ENCODE measurements at places on chromosomes 12 and 14. TPM values are rescaled to one million over a fixed set of nuclear protein-coding genes. Genes with fewer than 3 reads are reported as not detected.

DNA sequence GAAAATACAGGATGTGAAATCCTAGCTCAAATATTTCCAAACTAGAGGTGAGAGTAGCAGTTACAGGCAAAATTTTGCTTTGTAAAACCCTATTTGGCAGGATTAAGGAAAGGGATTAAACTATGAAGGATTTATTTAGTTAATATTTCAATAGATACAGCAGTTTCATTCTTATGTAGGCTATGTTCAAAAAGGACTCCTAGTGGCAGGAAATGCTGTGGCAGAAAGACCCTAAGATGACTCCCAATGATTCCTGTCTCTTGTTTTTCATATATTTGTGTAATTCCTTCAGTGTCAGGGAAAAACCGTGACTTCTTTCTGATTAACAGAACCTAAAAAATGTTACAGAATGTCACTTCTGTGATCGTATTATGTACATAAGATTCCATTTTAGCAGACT lies 299.5 kb upstream of the RPL10L start:
- DNase-seq: no peak

DNA sequence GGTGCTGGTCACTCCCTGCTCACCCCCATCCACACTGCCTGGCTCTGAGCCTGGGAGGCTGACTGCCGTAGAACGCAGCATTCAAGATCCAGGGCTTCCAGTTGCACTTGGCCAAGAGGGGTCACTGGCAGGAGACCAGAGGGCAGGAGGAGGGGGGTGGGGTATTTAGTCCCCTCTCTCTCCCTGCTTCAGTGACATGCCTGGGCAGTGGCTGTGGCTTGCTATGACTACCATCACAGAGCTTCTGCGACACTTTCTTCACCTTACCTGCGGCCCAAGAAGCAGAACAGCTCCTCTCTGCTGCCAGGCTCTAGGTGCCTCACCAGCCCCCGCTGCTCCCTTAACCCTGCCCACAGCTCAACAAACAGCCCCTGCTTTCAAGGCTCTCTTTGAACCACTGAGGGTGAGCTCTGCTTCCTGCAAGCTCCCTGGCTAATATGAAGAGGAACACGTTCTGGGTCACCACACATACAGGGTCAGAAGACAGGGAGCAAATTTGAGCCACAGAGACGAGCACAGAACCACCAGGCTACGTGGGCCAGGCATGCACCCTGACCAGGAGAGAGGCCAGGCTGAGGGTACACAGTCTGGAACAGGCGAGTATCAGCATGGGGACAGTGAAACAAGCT lies 55.7 kb downstream of the ITPK1 start:
- no peak for DNase-seq

Gene LIN7A
- total RNA-seq: 13.7 TPM

Gene SLC39A9
- 18.0 TPM for total RNA-seq

All from Right ventricle myocardium inferior (tissue), 1 donor.